ENCODE measurements at places on chromosomes 13 and 19.

DNA sequence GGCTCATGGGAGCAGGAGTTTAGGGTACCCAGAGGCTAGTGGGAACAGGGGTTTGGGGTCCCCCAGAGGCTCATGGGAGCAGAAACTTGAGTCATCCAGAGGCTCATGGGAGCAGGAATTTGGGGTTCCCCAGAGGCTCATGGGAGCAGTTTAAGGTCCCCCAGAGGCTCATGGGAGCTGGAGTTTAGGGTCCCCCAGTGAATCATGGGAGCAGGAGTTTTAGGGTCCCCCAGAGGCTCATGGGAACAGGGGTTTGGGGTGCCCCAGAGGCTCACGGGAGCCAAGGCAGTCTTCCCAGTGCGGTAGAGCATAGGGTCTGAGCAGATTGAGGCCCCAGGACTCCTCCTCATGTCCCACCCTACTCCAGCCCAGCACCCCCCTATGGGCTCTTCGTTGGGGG is 8.6 kb upstream of the FLT3LG start:
- DNase-seq: no peak

GRCh38 chr13:63948045-63948444 is 2532.4 kb upstream of the PCDH20 start:
- no peak for DNase-seq

GRCh38 chr19:18274219-18274780 is at the start of gene IQCN:
Gene IQCN (minus strand): TSS chr19:18274452. CDS start chr19:18269478, 4,974 bp downstream.
- no peak for DNase-seq

DNA sequence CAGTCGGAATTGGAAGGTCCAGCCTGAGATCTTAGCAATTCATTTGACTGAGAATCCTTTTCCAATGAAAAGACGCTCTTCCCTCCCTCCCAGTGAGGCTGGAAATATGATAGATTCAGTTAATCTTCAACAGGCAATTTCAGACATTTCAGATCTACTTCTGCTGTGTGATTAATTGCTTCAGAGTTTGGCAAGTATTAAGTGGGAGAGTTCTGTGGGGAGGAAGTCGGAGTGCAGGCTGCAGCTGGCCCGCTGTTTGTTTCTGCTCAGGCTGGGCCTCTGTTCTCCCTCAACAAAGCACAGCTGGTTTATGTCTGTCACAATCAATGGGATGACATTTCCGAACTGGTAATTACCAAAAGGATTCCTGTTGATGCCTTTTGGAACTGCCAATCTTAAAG is 178.2 kb downstream of the NDFIP2 start:
- no peak for DNase-seq

DNA sequence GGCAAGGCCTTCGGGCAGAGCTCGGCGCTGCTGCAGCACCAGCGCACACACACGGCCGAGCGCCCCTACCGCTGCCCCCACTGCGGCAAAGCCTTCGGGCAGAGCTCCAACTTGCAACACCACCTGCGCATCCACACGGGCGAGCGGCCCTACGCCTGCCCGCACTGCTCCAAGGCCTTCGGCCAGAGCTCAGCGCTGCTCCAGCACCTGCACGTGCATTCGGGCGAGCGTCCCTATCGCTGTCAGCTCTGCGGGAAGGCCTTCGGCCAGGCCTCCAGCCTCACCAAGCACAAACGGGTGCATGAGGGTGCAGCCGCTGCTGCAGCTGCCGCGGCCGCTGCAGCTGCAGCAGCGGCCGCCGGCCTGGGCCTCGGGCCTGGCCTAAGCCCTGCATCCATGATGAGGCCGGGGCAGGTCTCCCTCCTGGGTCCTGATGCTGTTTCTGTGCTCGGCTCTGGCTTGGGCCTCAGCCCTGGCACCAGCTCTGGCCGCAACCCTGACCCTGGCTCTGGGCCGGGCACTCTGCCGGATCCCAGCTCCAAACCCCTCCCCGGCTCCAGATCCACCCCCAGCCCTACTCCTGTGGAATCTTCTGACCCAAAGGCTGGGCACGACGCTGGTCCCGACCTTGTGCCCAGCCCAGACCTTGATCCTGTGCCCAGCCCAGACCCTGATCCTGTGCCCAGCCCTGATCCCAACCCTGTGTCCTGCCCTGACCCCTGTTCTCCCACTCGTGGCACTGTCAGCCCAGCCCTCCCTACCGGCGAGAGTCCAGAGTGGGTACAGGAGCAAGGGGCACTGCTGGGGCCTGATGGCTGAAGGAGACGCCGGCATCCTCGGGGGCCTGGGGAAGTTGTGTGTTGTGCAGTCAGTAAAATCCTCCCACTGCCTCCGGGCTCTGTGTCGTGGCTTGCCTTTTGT is 2.0 kb upstream of the MCOLN1 start:
- no peak for DNase-seq

DNA sequence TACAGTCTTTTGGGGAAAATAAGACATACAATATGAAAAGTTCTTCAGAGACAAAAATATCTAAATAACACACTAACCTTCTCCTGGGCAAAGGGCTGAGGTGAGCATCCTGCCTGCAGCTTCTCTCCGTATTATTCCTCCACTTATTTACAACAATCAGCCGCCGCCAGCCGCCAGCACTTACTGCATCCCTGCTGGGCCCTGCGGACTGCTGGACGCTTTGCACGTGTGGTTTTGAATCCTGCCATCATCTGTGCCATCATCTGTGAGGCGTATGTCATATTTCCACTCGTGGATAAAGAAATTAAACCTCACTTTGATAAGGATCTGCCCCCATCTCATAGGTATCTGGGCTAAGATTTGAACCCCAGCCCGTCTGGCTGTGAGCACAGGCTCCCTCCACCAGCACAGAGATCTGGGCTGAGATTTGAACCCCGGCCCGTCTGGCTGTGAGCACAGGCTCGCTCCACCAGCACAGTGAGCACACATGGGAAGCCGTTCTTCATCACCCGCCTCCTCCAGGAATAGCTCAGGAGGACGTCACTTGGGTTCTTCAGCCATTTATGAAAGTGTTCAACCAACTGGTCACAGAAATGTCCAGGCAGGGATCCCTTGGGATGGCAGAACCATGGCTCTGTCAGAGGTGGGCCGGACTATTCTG is 35.2 kb upstream of the TUBGCP3 start:
- no peak for DNase-seq

GRCh38 chr13:111854403-111854802 is 212.5 kb upstream of the SOX1 start:
- no peak for DNase-seq

GRCh38 chr13:99757756-99758459 is 213.7 kb downstream of the ZIC5 start:
- DNase-seq: no peak

DNA sequence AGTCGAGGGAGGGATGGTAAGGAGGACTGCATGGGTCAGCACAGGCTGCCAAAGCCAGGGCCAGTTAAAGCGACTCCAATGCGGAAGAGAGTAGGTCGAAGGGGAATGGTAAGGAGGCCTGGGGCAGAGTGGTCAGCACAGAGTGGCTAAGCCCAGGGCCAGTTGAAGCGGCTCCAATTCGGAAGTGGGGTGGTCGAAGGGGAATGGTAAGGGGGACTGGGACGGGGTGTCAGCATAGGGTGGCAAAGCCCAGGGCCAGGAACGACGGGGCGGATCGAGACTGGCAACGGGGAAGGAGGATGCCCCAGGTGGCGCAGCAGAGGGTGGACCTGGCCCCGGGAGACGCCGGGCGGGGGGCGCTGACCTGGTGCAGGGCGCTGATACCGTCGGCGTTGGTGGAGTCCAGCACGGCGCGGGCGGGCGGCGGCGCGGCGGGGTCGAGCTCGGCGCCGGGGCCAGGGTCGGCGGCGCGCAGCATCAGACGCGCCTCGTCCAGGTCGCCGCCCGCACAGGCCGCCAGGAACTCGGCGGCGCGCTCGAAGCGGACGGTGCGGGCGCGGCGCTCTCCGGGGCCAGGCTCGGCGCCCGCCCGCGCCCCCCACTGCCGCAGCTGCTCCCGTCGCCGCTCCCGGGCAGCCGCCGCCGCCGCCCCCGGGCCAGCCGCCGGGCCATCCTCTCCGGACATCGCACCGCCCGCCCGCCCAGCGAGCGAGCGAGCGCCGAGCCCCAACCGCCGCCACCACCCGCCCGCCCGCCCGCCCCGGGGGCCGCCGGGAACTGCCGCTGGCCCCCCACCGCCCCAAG is at the start of gene PPP1R12C:
PPP1R12C (minus strand) TSS at position 779 of the 804 bp plus-strand sequence; CDS start at position 685, 94 bp downstream.
- DNase-seq: peak; percentile 8

DNA sequence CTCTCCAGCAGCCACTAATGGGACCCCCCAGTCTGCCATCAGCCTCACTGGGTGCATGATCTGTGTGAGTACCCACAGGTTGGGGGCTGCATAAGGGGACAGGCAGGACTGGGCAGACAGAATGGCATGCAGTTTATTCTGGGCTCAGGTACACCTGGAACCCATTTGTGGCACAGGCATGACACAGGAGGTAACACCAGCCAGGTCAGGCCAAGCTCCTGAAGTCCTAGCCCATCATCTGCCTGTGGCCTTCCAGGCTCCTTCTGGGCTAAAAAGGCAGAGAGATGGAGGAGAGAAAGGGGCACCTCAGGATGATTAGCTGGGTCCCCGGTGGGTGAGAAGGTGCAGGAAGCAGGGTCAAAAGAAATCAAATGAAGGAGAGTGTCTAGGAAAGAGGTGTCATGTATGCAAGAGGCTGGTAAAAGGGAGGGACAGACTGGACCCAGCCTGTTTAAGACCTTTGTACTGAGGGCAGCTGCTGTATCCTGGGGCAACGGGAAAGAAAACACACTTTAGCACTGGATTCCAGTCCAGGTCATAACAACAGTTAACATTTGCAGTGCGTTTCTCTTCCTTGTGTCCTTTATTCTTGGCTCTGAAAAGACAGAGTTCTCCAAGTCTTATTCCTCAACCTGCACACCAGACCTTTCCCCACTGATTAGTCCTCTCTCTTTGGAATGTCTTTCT is 20.2 kb upstream of the DGKH start:
- DNase-seq: no peak

GRCh38 chr19:40252395-40252794 is 25.9 kb upstream of the CCNP start:
- no peak for DNase-seq

- DNase-seq: no peak
Measured at GRCh38 chr19:3202346-3202745, 16.6 kb downstream of the NCLN start.

DNA sequence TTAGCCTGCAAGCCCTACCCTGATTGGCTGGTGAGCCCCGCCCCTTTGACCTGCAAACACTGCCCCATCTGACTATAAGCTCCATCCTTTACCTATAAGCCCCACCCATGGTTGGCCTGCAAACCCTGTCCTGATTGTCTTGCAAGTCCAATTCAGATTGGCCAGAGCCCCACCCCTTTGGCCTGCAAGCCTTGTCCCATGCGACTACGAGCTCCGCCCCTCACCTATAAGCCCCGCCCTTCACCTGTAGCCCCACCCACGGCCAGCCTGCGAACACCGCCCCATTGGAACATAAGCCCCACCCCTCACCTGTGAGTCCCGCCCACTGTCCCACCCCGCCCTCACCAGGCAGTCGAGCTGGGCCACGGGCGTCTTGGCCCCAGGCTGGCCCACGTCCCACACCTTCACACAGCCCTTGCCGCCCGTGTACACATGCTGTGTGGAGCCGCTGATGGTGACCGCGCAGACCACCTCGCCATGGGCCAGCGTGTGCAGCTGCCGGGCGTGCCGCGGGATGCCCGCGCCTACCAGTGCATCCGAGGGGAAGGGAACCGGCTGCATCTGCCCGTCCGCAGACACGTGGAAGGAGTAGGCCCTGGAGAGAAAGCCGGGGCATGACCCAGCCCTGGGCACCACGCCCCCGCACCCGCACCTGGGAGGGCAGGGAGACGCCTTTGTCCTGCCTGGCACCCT is 22.9 kb downstream of the TLE2 start:
- no peak for DNase-seq

DNA sequence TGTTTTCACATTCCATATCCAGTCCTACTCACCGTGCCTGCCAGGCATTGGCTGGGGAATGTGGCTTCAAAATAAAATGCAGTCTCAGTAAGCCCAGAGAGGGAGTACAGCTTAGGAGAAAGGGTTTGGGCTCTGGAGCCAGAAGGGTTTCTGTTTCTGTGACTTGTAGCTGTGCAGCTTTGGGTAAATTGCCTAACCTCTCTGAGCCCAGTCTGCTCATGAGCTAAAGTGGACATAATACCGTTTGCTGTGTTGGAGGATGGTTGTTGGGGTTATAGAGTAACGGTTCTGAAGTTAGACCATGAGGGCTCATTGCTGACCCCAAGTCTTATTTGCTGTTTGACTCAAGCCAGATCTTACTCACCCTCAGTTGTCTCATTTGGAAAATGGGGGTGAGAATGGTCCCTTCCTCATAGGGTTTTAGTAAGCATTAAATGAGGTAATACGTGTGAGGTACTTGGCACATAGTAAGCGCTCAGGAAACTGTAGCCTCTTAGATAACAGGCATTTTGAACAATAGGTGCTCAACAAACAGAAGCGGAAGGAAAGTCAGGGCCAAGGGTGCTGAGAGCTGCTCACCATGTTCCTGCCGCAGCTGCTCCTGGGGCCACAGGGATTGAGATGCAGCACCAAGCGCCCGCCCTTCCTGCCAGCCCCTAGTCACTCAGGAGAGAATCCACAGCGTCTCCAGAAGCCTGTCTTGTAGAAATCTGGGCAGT is 45.5 kb downstream of the C13orf42 start:
- no peak for DNase-seq

DNA sequence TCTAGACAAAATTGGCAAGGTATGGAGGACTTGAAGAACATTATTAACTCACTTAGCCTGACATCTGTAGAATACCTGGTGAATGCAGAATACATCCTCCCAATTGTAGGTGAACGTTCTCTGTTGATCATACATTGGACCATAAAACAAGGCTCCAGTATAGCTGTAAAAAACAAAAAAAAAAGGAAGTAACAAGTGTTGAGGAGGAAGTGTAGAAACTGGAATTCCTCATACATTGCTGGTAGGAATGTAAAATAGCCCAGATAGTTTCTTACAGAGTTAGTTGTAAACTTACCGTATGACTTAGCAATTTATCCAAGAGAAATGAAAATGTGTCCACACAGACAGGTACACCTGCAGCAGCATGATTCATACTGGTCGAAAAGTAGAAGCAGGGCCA is 44.8 kb downstream of the TSSK6 start:
- DNase-seq: no peak

DNA sequence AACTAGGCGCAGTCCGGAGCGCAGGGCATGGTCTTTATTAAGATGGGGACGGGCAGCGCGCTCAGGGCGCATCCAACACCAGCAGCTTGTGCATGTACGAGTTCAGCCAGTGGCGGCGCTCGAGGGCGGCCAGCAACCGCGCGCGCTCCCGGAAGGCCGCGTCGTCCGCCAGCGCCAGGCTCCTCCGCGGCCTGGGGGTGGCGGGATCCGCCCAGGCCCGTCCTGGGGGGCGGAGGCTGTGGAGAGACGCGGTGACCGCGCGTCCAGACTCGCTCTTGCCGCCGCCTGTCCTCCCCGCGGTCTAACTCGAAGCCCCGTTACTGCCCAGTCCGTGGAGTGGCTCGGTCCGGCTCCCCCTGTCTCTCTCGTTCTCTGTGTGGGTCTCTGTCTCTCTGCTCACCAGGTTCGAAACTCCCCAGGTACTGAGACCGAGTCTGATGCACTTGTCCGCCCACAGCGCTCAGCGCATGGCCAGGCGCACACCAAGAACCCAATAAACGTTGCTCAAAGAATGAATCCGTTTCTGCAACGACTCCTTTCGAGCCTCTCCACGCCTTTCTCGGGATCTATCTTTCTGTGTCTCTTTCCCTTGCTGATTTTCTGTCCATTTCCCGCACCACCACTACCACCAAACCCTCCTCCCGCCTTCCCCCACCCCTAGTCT is 702 bp downstream of the PTH2 start:
- DNase-seq: no peak

GRCh38 chr19:38714354-38714778 is 29.9 kb downstream of the CAPN12 start:
- no peak for DNase-seq

- DNase-seq: peak; percentile 22
Measured at GRCh38 chr19:1408300-1409203, 1.2 kb downstream of the DAZAP1 start.

GRCh38 chr13:59979589-59979988 is 184.1 kb downstream of the DIAPH3 start:
- no peak for DNase-seq
